ENCODE measurements at places on chromosomes 1 and 21.

- DNase-seq, result no peak
Observed at GRCh38 chr21:44428281-44428960, 26.9 kb upstream of the LRRC3 start.

DNA sequence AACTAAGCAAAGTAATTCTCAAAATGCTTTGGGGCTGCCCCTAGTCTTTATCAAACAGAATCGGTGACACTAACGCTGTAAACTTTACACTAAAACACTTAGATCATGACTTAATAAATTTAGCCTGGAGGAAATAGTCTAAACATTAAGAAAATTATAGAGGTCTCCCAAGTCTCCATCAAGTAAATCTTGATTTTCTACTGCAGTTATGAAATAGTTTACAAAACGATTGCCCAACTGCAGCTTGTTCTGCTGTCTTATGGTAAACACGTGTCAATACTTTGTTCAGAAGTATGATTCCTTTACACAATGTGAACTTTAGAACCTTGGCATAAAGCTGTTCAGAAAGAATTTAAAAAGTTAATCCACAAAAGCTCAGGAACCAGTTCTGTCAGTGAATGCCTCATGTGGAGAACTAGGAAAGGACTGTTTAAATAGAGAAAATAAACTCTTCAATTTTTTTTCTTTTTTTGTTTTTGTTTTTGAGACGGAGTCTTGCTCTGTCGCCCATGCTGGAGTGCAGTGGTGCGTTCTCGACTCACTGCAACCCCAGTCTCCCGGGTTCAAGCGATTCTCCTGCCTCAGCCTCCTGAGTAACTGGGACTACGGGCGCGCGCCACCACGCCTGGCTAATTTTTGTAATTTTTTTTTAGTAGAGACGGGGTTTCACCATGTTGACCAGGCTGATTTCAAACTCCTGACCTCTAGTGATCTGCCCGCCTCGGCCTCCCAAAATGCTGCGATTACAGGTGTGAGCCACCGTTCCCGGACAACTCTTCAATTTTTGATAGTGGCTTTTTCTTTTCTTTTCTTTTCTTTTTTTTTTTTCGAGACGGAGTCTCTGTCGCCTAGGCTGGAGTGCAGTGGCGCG lies 1.6 kb downstream of the DDI2 start:
- DNase-seq, result no peak

- DNase-seq, result no peak
Observed at GRCh38 chr1:68953311-68953710, 456.4 kb upstream of the DEPDC1 start.

GRCh38 chr1:46521414-46521813 lies 30.0 kb downstream of the KNCN start:
- DNase-seq, result no peak

DNA sequence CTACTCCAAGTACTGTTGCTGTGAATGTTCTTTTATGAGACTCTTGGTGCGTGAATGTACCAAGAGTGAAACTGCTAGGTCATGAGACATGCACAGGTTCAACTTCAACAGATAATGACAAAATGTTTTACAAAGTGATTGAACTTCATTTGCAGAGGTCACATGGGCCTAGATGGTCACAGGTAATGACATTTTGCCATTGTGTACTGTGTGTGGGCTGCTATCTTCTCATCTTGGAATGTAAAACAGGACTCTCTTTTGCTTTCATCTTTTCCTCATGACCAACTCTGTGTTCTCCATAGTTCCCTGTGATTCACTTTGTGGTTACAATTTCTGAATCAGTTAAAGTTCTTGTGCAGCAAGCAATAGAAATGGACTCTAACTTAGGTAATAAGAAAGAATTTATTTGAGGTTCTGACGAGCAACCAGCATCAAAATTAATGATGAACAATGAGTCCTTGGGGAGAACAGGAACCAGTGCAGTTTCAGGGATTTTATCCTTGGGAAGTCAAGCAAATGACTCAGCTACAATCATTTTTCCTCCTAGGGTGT lies 16.2 kb upstream of the TSNAX start:
- no peak for DNase-seq

DNA sequence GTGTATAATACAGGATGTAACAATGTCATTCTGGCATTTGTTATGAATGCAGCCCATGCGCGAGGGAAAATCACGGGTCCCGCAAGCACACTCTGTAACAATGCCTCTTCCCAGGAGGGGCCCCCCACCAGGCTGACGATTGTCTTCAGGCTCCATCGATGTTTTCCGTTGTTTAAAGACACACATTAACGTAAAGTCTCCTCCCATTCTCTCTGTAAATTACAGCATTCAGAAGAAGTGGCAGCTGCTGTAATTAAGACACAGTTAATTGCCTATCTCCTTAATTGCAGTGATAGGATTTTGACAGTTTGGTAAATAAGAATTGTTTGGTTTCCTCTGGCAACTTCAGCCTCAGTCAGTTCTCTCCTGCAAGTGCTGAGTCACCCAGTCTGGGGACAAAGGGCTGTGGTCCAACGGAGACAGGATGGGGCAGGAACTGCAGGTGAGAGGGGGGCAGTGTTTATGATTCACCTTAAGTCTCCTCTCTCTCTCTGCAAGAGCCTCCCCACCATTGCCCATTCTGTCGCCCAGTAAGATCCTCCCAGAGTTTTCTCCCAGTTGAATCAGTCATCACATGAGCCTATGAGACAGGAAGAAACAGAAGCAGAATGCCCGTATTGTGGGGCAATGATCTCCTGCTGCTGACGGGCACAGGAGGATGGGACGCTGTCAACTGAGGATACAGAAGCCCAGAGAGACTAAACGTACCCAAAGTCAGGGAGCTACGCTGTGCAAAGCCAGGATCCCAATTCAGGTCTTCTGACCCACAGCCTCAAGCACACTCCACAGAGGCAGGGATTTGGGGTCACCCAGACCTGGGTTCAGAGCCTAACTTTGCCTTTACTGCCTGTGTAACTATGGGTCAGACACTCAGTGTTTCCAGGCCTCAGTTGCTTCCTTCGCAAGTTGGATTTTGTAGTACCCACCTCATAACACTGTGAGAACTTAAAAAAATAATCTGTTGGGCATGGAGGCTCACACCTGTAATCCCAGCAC lies 110.0 kb downstream of the ADSS2 start:
- no peak for DNase-seq

DNA sequence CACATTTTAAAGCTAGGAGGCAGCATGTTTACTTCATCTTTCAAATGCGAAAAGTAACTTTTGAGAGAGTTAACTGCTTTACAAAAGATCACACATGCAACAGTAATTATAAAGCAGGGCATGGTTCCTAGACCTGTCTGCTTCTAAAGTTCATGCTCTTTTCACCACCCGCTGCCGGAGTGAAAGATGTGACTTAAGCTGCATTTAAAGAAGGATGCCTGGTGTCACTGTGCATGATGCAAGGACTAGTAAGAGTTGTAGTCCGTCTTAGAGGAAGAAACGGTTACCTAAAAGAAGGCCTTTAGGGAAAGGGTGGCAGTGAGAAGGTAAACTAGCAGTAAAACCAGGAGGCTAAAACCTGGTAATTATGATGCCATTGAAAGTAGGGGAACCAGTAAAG lies 1689.1 kb downstream of the KCNT2 start:
- DNase-seq, result no peak

DNA sequence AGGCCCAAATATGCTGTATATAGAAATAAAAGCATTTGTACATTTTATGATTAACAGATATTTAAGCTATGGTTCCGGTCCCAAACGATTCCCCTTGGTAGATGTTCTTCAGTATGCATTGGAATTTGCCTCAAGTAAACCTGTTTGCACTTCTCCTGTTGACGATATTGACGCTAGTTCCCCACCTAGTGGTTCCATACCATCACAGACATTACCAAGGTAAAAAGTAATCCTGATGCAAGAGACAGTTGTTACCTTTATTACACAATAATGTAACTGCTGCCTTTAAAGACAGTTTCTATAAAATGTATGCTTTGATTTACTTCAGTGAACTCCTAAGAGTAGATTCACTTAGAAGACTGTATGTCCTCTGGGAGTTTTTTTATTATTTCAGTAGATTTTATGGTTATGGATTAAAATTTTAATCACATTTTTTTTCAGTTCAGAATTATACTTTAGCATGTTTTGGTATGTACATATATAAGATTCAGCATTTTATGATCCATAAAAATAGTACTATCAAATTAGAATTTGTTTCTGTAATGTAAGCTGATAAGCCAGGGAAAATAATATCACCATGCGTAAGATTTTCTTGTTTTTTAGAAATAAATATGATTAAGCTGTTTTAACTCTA lies 96.5 kb downstream of the USP25 start:
- DNase-seq, result no peak

GRCh38 chr1:150192012-150192411 lies 42.3 kb downstream of the PLEKHO1 start:
- no peak for DNase-seq

DNA sequence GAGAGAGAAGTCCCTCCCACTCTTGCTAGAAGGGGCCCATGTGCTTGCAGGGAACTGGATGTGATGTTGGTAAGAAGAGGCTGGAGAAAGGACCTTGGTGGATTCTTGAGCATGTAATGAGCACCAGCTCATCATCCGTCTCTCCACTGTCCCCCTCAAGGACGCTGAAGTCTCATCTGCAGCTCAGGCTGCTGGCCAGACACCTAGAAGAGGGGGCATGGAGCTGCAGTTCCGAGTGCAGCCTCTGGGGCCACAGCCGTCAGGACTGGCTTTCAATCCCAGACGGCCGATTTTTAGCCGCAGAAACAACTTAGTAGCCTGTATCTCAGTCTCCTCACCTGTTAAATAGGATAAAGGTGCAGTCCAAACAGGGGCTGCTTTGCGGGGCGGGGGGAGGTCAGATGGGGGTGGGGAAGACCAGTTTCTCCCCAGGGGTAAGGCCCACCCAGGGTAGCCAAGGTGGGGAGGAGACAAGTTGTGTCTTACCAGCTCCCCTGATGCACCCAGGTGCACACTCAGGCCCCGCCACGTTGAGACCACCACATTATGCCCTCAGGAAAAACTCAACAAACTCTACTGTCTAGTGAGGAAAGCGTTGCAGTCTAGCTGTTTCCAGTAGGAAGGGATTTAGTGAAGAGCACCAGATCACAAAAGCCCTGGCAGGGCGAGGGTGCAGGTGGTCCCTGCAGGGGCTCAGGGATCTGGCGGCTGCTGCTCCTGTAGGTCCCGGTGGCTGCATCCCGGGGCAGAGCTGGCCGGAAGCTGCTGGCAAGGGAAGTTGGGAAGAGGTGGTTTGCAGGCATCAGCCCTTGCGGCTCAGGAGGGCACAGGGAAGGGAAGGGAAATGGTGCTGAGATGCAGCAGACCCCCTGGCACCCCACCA lies 29.5 kb downstream of the LDLRAP1 start:
- no peak for DNase-seq
